NCI-H146 (cell line): ENCODE measurements at places on chromosomes 2 and 18.

DNA sequence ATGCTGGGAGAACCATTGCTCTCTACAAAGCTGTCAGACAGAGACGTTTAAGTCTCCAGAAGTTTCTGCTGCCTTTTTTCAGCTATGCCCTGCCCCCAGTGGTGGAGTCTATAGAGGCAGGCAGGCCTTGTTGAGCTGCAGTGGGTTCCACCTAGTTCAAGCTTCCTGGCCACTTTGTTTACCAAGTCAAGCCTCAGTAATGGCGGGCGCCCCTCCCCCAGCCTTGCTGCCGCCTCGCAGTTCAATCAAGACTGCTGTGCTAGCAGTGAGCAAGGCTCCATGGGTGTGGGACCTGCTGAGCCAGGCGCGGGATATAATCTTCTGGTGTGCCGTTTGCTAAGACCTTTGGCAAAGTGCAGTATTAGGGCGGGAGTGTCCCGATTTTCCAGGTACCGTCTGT lies 52.7 kb upstream of the SCYGR2 start:
- DNase-seq: no peak

DNA sequence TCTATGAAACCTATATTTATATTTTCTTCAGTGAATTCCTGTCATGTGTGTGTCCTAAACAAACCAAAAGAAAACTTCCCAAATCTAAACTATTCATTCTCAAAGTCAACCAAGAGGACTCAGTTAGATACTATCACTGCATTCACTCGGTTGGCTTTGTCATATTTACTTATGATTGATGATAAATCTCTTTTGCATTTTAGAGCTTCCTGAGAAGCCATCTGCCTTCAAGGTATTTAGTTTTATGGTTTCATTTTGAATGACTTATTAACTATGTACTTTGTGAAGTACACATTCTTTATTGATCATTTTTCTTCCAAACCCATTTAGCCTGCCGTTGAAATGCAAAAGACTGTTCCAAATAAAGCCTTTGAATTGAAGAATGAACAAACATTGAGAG lies 36.2 kb downstream of the ANKRD30B start:
- DNase-seq: no peak

DNA sequence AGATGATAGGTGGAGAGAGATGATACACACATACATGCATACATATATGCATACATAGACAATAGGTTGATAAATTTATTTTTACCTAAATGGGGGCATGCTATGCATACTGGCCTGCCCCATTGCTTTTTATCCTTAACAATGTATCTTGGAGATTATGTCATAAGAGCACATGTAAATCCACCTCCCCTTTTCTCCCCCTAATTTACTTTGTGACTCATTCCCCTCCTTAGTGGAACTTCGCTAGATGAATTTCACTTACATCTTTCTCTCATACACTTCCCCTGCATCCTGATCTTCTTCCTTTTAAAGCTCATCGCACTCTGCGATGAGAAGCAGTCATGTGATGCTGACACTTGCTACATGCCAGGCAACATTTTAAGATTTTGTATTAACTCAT lies 223.6 kb downstream of the C1D start:
- DNase-seq: no peak

- DNase-seq: peak; percentile 72
Observed at GRCh38 chr2:237895544-237896506, 36.4 kb downstream of the RAMP1 start.

DNA sequence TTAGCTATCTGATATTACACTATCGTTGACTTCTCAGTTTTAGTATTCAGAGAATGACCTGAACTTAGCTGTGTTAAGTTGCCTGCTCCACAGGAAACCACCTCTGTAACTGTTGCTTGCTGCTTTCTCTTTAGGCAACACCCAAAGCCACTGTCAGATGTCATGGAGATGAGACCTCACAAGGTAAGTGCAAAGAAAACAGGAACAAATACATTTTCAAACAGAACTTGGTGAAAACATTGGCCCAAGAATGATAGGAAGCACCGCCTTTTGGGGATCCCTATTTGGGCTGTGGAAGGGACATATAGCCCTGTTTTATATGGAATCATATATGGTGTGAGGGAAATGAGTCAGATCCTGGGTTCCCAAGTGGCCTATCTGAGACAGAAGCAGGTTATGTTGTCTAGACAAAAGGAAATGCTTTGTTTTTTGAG lies 143.4 kb downstream of the UBE2E3 start:
- DNase-seq: no peak

- no peak for DNase-seq
Observed at GRCh38 chr2:127083819-127084503, 23.0 kb downstream of the BIN1 start.

- DNase-seq: no peak
Observed at GRCh38 chr18:10791169-10791831, 265.5 kb downstream of the NAPG start.

GRCh38 chr18:5608846-5609245 lies 65.0 kb upstream of the EPB41L3 start:
- no peak for DNase-seq

DNA sequence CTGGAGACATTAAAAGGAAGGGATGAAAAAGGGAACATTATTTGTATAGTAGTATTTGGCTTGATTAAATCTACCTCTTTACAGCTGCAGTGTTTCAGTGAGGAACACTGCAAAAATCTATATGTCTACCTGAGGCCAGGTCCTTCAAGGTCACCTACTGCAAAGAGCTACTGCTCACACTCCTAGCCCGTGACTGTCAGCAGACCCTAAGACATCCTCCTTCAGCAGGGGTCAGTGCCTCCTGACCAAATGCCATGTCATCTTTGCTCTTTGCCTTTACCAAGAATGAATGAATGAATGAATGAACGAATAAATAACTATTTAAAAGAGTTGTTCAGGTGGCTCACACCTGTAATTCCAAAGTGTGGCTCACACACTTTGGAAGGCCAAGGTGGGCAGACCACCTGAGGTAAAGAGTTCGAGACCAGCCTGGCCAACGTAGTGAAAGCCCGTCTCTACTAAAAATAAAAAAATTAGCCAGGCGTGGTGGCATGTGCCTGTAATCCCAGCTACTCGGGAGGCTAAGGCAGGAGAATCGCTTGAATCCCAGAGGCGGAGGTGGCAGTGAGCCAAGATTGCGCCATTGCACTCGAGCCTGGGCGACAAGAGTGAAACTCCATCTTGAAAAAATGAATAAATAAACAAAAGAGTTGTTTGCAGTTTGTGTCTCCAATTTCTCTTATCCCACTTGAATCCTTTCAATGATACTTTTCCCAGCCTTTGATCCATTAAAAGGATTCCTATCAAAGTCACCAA lies 84.3 kb upstream of the GRB14 start:
- DNase-seq: no peak

- DNase-seq: no peak
Observed at GRCh38 chr2:241108271-241109209, 6.5 kb upstream of the MTERF4 start.

- DNase-seq: peak; percentile 99
Observed at GRCh38 chr2:172234716-172235691, 132.3 kb upstream of the DLX2 start.

DNA sequence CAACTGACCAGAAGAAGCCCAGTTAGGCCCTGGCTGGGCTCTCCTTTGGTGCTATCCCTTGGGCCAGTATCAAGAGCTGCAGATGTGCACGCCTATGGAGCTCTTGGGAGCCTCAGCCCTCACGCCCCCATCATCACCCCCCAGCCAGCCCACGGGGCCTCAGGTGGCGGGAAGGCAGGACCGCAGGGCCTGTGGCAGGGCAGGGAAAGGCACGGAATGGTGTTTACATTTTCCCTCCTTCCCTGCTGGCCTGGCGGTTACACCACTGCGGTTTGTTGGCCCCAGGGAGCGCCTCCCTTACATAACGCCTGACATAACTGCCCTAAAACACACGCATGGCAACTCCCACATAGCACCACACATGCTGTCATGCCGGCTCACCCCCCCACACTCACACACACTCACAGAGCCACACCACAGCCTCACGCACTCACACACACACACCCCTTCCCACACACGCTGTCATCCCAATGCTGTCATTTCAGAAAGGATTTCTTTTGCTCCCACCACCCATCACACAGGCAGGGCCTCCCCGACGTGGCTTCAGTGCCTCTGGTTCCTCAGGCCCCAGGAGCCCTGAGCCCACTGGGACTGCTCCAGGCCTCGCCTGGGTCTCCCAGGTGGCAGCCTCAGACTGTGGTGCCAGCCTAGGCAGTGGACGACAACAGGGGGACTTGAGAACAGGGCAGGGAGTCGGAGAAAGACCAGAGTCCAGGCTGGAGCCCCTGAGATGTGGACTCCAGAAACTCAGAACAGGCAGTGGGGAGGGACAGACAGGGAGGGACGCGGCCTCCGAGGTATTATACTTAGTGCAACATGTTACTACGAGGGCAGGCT lies 15.7 kb downstream of the ZFP36L2 start:
- DNase-seq: peak; percentile 29

GRCh38 chr2:239462191-239462515 lies 61.3 kb upstream of the HDAC4 start:
- DNase-seq: no peak

GRCh38 chr2:233003658-233004555 lies 9.1 kb downstream of the NGEF start:
- no peak for DNase-seq

- no peak for DNase-seq
Observed at GRCh38 chr18:37532917-37533316, 32.7 kb downstream of the CELF4 start.

DNA sequence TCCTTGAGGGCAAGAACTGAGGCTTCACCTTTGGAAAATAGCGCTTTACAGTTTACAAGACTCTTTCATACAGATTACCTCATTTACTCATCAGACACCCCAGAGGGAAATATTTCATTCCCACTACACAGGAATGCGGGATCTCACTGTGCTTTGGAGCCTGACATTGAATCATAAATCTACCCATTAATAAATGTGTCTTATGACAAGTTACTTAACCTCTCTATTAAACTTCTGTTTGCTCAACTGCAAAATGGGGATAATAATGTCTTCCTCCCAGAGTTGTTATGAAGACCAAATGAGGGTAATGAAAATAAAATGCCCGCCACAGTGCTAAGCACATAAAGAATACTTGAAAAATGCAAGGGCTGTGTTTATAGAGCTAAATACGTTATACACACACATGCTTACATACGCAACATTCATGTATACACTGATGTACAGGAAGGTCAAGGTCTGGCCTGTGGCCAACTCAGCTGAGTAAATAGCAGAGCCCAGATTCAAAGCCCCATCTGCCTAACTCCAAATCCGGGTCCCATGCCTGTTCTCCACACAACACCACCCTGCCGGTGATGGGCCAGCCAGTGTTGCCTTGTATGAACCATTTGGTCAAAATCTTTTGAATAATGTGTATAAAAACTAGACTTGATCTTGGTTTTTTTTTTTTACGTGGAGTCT lies 77.8 kb upstream of the STPG4 start:
- DNase-seq: peak; percentile 74

- DNase-seq: no peak
Observed at GRCh38 chr2:236394571-236394970, 130.4 kb upstream of the ASB18 start.

GRCh38 chr2:132463719-132464118 lies 47.1 kb downstream of the GPR39 start:
- no peak for DNase-seq

DNA sequence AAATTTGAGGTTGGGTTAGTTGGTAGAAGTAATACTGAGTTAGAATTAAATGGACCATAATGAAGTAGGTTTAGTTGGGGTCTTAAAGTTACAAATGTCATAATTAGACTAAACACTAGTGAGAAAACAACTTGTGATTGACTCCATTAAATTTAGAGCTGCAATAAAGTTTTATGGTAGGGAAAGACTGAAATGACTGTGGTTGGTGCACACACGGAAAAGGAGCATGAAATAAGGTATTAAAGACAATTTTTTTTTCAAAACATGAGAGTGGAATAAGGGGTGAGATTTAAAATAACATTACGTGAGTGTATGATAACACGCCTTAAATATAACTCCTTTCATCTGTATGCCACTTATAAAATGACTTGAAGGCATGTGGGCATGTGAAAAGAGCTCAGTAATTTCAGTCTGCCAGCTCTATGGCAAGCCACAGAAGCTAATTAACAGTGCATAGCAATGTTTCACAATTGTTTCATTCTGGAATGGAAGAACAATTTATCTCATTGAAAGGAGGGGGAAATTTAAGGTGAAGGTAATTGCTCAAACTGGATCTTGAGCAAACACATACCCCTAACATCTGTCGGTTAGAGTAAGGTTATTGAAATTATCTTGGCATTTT lies 1.4 kb downstream of the FRZB start:
- DNase-seq: no peak

- DNase-seq: no peak
Observed at GRCh38 chr2:54902763-54903162, 147.5 kb downstream of the RTN4 start.

GRCh38 chr2:143371616-143372015 lies 242.4 kb downstream of the ARHGAP15 start:
- no peak for DNase-seq

DNA sequence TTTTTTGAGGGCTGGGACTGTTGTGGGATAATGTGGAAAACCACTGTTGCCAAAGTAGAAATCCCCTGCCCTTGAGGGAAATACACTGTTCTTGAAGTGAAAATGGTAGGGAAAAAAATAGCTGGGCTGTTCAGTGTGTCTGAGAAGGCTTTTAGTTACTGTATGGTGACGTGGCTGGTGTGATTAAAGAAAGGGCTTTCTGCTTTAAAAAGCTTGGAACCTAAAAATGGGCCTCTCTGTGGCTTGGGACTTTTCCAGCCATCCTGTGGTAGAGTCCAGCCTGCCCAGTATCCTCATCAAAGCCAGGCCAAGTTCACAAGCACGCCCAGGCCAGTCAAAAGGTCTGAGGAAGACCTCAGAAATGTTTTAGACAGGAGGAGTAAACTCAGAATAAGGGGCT lies 6.8 kb downstream of the MGAT5 start:
- no peak for DNase-seq

GRCh38 chr18:27202741-27203140 lies 17.6 kb upstream of the CHST9 start:
- DNase-seq: no peak

DNA sequence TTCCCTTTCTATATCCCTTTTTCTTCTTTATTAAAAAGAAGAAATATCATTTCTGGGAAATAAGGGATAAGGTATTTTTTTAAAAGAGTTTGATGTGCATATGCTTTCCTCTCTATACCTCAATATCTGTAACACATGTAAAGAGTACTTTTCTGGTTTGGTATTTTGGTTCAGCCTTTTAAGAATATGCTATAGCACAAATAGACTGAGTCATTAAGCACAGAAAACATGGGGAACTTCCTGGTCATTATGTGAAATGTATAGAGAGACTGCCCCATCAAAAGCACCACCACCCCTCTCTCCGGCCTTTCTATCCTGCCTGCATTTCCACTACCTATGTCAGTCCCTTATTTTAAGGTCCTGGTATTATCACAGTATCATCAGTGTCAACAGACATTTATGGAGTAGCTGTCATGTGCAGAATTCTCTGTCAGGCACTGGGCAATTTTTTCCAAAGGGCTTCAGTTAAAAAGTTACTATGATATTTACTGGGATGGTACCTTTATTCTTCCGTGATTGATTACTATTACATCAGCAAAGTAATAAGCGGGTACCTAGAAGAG lies 88.4 kb downstream of the ALPK2 start:
- no peak for DNase-seq

GRCh38 chr2:9145752-9146430 lies 60.7 kb upstream of the ASAP2 start:
- no peak for DNase-seq

- DNase-seq: no peak
Observed at GRCh38 chr2:229748950-229749349, 34.6 kb upstream of the DNER start.
